Mesothelial cell of epicardium (in vitro differentiated cells): ENCODE measurements at places on chromosomes 11 and 22.

- peak; percentile 66 for DNase-seq
These were observed 14.8 kb downstream of the EXT2 start for GRCh38 chr11:44110231-44110679.

- no peak for DNase-seq
These were observed 864 bp upstream of the USP28 start for GRCh38 chr11:113876074-113876797.

GRCh38 chr11:25908726-25909125 lies 423.2 kb upstream of the ANO3 start:
- DNase-seq = no peak

- DNase-seq = no peak
These were observed 11.3 kb downstream of the FAR1 start for GRCh38 chr11:13679768-13680167.

DNA sequence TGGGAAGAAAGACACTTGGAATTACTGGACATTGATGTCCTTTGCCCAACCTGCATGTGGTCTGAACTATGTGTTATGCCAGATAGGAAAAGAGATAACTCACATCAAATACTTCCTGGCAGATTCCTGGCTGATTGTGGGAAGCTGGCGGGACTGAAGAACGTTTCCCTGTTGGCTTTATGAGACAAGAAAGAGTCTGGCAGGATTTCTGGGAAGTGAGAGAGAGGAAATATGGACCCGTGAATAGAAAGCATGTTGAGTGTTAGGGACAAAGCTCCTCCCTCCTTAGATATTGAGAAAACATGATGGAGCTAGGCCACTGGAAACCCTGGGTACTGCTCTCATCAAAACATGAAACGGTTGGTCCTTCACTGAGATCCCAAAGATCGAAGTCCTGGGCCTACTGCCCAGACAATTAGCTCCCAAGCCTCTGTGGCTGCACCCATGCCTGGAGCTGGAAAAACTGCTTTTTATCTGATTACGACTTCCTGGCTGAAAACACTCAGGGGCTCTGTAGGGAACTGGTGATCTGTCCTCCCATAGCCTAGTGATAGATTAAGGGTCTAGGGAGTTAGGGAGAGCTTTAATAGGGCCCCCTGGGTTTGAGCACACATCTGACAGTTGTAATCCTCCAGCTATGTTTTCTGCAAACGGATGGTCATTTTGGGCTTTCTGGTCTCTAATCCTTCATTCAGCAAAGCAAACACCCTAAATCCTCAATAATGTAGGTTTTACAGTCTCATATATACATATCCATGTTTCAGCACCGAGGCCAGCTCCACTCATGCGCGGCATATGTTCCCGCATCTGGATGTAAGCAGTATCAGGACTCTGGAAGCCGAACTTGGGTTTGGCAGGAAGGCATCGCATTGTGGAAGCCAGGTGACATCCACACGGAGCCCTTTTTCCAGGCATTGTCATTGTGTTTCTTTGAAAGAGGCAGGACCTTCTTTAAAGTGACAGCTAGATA lies 6.1 kb upstream of the B3GAT1 start:
- no peak for DNase-seq

GRCh38 chr22:20615021-20615420 lies 107.6 kb downstream of the MED15 start:
- DNase-seq = no peak

DNA sequence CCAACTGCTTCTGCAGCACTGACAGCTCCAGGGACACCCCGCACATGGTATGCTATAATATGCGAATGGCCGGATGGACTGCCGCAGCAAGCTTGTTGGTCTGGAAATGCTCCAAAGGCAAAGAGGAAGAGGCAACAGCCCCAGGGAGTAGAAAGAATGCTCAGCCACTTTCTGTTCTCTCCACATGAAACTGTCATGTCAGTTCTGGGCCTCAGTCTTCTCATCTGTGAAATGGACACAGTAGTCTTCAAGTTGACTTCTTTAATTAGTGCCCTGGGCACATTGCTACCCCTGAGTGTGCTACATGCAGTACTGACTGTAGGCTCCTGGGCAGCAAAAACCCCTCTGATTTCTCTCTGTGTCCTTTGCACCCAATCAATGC lies 19.9 kb downstream of the IL10RA start:
- DNase-seq = no peak

GRCh38 chr11:62432695-62433094 lies 13.9 kb downstream of the SCGB1A1 start:
- no peak for DNase-seq

DNA sequence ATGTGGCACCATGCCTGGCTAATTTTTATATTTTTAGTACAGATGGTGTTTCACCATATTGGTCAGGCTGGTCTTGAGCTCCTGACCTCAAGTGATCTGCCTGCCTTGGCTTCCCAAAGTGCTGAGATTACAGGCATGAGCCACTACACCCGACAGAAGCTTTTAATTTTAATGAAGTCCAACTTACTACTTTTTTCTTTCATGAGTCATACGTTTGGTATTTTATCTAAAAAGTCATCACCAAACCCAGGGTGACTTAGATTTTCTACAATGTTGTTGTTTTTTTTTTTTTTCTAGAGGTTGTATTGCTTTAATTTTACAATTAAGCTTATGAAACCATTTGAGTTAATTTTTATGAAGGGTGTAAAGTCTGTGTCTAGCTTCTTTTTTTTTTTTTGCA lies 34.9 kb downstream of the JRKL start:
- DNase-seq = no peak

DNA sequence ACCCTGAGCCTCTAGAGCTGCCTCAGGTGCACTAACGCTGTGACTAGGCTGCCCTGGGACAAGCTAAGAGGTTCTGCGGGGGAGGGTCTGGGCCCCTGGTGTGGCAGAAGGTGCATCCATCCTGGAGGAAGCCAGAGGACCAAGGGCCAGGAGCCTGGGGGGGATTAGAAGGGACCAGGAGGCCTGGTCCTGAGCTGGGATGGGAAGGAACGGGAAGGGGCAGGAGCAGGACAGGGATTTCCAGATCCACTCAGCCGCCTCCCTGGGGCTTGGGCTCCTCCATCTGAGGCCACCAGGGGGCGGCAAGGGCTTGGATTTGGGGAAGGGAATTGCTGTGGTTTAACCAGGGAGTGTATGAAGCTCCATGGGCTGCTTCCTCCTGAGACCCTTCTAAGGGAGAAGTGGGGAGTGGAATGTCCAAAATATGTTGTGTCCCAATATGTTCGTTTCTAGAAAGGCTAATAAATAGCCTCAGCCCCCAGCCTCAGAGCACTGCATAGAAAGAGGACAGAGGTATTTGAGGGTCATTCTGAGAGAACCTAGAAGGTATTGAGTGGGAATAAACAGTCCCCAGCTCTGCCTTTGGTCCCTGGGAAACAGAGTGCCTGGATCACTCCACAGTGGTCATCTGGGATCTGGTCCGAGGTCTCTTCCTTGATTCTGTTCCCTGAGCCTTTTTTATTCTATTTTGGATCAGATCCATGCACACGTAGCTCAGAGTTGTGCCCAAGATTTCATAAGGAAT lies 17.4 kb upstream of the PRAME start:
- DNase-seq = peak; percentile 43

GRCh38 chr11:106088896-106089295 lies 11.4 kb downstream of the AASDHPPT start:
- DNase-seq = no peak

DNA sequence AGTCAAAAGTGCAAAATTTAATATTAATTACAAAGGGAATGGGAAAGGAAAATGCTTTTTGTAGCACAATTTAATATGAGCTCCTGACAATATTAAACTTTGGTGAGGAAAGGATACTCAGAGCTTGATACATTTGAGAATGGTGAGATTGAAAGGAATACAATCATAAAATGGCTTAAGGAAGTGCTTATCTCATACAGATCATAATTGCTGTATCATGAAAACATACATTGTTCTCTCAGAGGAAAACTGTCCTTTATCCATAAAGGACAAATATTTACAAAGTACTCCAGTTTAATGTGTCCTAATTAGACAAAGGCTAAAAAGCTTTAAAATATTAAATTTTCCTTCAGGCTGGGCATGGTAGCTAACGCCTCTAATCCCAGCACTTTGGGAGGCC lies 260.4 kb downstream of the TMEM135 start:
- no peak for DNase-seq

GRCh38 chr11:13761250-13761649 lies 92.8 kb downstream of the FAR1 start:
- DNase-seq = no peak

- DNase-seq = no peak
These were observed 2.5 kb downstream of the TXN2 start for GRCh38 chr22:36478966-36479365.

DNA sequence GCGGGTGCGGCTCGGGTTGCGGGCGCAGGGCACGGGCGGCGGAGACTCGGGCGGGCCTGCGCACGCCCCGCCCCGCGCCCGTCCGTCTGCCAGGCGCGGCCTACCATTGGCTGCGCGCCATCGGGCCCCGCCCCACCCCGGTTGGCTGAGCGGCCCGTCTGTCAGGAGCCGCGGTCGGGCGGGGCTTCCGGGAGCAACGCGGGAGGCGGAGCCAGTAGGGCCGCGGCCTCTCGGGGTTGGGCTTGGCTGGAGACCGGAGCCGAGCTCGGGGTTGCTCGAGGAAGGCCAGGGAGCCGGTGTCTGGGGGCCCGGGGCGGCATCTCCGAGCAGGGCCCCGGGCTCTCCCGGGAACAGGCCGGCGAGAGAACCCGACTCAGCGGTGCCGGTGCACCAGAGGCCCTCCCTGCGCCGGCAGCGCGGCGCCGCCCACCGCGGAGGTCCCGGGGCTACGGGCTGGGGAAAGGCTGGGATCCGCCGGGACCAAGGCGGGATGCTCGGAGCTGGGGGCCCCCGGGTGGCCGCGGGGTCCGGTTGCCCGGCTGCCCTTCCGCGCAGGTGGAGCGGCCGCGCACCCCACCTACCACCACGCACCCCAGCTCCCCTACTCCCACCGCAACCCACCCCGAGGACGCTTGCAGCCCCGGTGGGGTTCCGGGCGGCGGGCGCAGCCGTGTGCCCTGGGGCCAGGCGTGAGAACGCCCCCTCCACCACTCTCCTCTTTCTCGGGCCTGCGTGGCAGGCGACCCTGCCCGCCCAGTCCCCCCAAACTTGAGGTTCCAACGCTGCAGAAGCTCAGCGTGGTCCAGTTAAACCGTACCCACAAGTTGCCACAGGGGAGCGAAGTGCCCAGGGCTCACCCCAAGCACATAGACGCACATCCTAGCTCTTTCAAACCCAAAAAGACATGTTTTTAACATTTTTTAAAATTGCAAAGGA lies at the start of gene HRAS:
Gene HRAS, minus strand, starts transcription at position 58 of the 936 bp plus-strand sequence.
- DNase-seq = peak; percentile 96

DNA sequence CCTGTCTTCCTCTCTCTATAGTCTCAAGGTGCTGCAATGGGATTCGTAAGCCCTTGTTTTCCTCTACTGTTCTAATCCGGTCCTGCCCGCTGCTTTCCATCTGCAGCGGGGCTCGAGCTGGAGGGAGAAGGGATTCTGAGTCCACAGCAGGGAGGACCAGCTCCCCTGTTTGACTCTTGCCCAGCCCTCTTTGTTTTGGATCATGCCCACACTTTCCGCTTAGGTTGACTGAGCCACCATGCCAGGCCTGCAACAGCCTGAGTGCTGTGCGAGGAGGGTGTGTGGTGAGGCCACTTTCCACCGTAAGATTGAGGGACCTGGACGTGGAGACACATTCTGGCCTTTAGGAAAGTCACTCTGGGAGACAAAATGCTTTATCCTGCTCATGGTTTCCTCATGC lies 58.3 kb downstream of the CEP164 start:
- no peak for DNase-seq

GRCh38 chr22:42561856-42562255 lies 8.1 kb downstream of the SERHL2 start:
- no peak for DNase-seq

DNA sequence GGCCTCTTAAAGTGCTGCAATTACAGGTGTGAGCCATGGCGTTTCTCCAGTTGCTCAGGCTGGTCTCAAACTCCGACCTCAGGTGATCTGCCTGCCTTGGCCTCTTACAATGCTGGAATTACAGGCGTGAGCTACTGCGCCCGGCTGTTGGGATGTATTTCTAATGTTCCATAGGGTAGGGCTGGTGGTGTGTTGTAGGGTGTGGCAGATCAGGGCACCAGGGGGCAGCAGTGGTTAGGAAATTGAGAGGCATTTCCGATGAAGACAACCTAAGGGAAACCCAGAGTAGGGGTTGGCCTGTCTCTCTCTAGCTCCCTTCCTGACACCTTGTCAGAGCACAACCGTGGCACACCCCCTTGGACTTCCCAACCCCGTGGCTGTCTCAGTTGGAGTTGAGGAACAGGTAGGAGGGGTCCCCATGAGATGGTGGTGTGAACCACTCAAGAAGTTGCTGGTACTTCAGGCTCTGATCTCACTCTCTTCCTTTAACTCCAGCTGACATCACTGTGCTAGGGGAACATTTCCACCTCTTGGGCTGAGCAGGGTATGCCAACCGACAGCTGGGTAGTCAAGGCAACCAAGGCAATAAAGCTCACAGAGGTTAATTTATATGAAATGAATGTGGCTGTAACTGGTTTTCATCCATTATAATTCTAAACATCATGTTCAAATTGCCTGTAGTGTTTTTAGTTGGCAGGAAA lies 33.0 kb downstream of the YWHAH start:
- DNase-seq = peak; percentile 88

- no peak for DNase-seq
These were observed 378.8 kb downstream of the DCDC1 start for GRCh38 chr11:30990625-30991296.

- DNase-seq = no peak
These were observed 1.9 kb downstream of the TMEM134 start for GRCh38 chr11:67466962-67467771.

- DNase-seq = no peak
These were observed 95.4 kb downstream of the MPPED1 start for GRCh38 chr22:43507235-43507634.

DNA sequence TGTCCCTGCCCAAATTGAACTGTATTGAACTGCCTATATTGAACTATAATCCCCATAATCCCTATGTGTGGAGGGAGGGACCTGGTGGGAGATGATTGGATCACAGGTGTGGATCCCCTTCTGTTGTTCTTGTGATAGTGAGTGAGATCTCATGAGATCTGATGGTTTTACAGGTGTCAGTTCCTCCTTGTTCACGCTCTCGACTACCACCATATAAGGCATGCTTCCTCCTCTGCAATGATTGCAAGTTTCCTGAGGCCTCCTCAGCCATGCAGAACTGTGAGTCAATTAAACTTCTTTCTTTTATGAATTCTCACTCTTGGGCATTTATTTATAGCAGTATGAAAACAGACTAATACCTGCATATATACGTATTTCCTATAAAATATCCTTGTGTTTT lies 206.5 kb upstream of the PDGFD start:
- DNase-seq = no peak

- DNase-seq = no peak
These were observed 27.0 kb downstream of the PLEKHA7 start for GRCh38 chr11:16987205-16987568.

DNA sequence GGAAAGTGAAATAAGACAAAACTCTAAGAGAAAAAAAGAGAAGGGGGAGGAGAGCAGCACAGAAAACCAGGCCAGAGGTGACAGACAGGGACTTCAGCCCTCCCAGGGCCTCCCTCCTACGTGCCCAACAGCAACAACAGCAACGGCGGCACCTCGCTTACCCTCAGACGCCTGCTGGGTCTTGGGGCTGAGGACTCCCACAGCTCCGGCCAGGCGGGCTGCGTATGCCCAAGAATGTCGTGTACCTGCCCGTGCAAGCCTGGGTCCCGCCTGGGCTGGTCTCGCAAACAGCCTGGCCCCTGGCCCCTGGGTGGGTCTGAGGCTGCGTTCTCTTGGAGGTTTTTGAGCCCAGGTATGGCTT lies 30.5 kb downstream of the ARAP1 start:
- peak; percentile 68 for DNase-seq

GRCh38 chr11:35402751-35403660 lies 16.4 kb downstream of the SLC1A2 start:
- no peak for DNase-seq
